AG09319 (cell line): ENCODE measurements at places on chromosomes 7 and 10.

GRCh38 chr7:22397981-22398380 lies 41.0 kb upstream of the RAPGEF5 start:
- no peak for DNase-seq

DNA sequence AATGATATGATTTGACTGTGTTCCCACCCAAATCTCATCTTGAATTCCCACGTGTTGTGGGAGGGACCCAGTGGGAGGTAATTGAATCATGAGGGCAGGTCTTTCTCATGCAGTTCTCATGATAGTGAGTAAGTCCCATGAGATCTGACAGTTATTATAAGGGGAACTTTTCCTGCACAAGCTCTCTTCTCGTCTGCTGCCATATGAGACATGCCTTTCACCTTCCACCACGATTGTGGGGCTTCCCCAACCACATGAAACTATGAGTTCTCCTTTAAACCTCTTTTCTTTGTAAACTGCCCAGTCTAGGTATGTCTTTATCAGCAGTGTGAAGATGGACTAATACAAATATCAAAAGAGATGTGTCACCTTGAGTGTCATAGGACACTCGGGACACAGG lies 502.7 kb upstream of the PODXL start:
- no peak for DNase-seq

DNA sequence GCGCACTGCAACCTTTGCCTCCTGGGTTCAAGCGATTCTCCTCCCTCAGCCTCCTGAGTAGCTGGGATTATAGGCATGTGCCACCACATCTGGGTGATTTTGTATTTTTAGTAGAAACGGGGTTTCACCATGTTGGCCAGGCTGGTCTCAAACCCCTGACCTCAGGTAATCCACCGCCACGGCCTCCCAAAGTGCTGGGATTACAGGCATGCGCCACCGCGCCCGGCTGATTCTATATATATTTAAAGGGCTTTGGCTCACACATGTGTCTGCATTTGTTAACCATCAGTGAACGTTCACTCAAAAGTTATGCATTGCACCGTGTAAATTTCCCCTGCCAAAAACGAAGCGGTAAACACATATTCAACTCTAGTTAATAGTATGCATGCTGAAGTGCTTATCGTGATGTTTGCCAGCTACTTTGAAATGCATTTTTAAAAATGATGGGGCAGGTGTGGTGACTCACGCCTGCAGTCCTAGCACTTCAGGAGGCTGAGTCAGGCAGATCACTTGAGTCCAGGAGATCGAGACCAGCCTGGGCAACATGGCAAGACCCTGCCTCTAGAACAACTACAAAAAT lies 17.7 kb upstream of the WIPI2 start:
- DNase-seq: no peak

DNA sequence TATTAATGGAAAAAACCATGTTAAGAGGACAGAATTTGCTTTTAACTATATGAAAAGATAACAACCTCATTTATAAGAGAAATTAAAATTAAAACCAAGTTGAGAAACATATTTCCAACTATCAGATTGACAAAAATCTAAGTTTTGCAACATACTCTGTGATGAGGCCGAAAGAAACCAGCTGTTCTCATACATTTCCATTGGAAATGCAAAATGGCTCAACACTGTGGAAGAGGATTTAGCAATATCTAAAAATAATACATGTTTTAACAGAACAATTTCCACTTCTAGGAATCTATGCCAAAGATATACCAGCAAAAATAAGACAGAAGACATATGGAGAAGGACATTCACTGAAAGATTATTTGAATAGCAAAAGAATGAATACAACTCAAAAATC lies 268.8 kb downstream of the DYNC1I1 start:
- DNase-seq: no peak

- no peak for DNase-seq
These were observed 66.4 kb upstream of the SCIN start for GRCh38 chr7:12504149-12504548.
